NCI-H446 (cell line): ENCODE measurements at places on chromosomes 6 and 20.

DNA sequence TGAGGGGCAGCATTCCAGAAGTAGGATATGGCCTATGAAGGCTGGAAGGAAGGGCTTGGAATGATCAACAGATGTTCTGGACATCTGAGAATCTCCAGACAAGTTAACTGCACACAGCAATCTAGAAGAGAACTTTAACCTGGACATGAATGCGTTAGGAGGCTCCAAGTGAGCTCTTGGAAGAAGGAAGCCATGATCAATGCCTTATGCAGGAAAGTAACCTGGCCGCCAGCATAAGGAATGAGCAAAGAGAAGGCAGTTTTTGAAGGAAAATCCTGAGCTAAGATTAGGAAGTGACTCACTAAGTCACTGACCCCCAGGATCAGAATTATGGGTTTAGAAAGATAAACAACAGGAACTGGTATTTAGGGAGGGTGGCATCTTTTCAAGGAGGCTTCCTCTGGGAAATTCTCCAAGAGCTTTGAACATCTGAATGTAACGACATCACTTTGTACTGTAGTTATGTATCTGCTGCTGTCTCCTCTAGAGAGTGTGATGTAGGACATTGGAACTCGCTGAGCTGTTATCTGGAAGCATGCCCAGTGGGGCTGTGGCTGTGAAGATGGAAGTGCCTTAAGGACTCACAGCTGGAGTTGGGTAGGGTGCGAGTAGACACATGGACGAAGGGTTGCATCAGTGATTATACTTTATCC lies 236.8 kb downstream of the PACRG start:
- DNase-seq, result no peak

- DNase-seq, result no peak
Observed at GRCh38 chr6:89999945-90000825, 105.9 kb downstream of the GJA10 start.

GRCh38 chr6:152301021-152301764 lies 336.0 kb downstream of the SYNE1 start:
- no peak for DNase-seq

- DNase-seq, result no peak
Observed at GRCh38 chr6:167236239-167236571, 54.9 kb upstream of the UNC93A start.

DNA sequence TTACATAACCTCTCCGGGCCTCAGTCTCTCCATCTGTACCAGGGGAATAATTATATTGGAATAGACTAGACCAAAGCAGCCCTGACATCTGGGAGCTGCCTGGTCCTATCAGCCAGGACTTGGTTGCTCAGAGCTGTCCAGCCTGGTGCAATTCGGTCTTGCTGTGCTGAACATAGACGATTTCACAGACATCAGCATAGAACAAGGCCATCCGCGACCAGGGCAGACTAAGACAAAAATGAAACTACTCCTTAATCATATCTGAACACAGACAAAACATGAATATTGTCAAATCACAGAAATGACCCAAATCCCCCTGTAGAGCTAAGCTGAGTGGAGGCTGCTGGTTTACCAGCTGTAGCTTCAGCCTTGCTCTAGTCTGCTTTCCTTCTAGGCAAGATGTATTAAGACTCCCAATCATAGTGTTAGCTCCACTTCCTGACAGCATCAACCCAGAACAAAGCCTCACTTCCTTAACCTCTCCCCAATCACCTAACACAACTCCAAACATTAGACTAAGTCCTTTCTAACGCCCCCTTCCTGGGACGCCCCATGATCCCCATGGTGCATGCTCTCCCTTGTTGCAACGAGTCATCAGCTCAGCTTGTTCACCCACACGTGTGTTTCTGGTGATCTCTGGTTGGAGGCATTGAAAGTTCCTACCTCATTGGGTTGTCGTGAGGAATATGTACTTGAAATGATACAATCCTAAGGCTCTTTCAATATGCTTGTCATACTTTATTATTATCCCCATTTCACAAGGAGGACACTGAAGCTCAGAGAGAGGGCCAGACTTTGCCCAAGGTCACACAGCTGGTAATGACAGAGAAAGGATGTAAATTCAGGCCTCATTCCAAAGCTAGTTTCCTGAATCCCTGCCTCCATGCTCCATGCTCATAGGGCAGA lies 3.5 kb upstream of the MAPK13 start:
- DNase-seq, result no peak

- DNase-seq, result no peak
Observed at GRCh38 chr20:62470001-62470400, 5.8 kb downstream of the GATA5 start.

DNA sequence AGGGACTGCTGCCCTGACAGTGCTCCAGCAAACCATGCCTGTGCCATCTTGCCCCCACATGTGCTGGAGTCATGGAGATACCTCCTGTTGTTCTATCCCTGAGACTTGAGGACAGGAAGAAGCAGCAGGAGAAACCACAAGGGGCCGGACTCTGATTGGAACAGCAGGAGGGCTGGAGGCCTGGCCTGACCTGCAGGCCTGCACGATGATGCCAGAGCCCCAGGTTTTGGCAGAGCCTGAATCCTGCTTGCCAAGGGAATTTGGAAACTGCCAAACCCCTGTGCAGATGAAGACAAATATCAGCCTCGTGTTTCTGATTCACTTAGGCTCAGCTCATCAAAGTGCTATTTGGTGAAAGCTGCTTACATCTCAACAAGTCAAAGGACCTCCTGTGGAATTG lies 177.6 kb downstream of the MAFB start:
- DNase-seq, result peak; percentile 94

- no peak for DNase-seq
Observed at GRCh38 chr6:46329568-46329967, 158.8 kb upstream of the ENPP5 start.

DNA sequence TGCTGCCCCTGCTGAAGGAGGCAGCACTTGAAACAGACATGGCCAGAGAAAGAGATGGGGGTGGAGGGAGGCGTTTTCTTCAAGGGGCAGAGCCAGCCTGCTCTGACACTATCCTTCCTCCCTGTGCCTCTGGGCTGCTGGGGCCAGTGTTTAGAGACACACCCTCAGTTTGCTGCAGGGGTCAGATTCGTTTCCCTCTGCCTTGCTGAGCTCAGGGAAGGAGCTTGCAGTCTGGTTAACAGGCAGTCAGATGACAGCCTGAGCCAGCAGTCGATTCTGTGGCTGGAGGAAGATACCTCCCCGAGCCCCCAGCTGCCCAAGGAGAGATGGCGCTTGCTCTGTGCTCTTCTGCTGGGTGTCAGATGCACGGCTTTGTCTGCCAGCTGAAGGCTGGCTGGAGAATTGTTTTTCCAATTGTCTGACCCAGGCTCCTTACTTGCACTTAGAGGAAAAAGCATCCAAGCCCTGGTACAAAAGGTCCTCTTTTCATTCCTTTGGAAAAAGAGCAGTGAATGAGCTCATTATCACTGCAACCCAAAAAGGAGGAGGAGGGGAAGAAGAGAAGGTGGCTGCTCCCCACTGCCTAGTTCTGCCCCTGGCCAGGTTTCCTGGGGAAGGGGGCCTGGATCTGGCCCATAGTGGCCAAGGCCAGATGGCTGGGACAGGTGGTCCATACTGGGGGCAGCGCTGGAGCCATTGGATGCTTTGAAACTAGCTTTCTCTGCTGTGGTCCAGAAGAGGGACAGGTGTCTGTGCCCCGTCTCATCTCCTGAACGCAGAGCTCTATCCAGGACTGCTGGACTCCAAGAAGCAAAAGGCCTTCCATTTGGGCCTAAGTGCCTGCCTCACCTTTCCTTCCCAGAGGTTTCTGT lies 88.2 kb downstream of the TCP11 start:
- DNase-seq, result peak; percentile 42

DNA sequence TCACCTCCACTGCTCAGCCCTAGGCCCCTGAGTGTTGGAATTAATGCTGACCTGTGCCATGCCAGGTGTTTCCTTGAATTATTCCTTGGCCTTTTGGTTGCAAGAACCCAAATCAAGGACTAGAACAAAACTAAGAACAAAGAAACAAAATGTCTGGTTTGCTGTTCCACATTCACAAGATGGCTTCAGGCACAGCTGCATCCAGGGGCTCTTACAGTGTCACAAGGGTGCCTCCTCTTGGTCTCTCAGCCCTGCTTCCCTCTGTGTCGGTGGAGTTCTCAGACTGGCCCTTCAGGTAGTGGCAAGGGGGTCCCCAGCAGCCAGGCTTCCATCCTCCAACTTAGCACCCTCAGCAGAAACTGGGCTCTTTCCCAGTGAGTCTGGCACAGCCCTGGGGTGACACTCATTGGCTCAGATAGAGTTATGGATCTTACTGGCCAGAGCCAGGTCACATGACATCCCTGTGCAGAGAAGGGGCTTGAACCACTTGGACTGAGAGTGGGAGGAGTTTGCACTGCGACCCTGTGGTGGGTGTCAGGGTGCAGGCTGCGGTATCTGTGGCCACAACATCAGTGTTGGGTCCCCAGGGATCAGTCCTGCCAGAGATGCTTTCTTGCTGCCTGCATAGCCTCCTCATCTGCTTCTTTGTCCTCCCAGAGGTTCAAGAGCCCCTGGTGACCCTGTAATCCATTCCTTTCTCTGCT lies 427.7 kb upstream of the SULF2 start:
- no peak for DNase-seq

DNA sequence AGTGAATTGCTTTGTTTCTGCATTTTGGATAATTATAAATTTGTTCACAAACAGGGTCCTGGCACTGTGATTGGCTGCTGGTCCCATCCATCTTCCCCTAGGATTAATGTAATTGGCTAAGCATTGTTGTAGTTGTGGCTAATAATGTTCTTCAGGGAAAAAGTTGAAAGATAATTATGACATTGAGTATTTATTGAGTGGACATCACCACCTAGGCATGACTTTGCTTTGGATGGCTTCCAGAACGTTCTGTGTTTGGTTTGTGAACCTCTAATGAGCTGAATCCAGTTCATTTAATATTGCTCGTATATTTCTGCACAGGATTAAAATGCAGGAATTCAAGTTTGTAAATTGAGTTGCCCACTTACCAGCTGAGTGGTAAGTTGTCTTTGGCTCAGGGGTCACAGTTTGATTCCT lies 55.1 kb downstream of the ARID1B start:
- peak; percentile 54 for DNase-seq

DNA sequence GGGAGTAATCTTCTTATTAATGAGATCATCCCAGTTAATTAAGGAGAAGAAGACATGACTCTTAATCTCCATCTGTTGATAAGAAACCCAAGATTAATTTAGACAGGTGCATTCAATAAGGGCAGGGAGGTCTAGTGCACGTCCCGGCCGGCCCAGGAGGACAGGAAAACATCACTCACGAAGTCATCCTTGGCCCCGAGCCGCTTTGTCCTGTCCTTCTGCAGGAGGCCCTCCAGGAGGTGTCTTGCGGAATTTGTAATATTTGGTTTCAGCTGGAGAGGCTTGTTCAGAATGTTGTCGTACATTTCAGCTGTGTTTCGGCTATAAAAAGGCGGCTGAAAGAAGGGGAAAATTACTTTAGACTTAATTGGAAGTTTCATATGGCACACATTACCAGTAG lies 118.4 kb upstream of the SLC2A12 start:
- no peak for DNase-seq

DNA sequence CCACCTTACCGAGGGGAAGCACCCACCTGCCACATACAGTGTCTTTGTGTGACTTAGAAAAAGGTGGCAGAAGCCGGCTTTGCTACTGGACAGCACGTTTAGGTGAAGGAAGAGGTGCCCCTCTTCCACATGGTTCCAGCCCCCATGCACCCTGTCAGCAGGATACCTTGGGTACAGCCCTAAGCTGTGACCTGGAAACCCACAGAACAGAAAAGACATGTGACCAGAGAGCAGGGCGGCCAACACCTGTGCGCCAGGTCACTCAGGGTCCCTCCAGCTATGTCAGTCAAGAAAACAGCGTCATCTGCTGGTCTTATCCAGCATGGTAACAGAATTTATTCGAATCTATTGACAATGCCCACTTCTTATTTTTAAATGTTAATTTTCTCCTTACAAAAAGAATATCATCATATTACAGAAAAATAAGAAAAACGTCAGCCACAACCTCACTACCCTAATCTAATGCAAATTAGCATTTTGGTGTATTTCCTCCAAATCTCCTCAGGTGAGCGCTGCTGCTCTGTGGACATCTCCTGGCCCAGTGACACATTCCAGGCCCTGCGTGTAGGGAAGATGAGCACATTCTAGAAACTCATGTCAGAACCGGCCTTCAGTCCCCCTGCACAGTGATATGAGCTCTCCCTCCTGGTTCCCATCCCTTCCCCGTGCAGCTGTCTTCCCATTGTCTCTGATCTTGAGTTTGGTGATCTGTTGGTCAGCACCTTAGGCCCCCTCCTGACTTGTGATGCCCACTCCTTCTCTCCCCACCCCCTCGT lies 37.2 kb downstream of the GTF2H5 start:
- no peak for DNase-seq

- no peak for DNase-seq
Observed at GRCh38 chr20:4295226-4295625, 279.9 kb upstream of the RNF24 start.

DNA sequence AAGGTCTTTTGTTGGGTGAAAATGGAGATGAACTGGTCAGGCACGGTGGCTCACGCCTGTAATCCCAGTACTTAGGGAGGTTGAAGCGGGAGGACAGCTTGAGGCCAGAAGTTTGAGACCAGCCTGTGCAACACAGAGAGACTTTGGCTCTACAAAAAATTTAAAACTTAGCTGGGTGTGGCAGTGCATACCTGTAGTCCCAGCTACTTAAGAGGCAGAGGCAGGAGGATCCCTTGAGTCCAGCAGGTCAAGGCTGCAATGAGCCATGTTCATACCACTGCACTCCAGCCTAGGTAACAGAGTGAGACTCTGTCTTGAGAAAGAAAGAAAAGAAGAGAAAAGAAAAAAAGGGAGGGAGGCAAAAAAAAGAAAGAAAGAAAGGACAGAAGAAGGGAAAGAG lies 90.9 kb upstream of the NFATC2 start:
- no peak for DNase-seq

GRCh38 chr20:33852626-33853506 lies 41.7 kb downstream of the CHMP4B start:
- DNase-seq, result no peak

DNA sequence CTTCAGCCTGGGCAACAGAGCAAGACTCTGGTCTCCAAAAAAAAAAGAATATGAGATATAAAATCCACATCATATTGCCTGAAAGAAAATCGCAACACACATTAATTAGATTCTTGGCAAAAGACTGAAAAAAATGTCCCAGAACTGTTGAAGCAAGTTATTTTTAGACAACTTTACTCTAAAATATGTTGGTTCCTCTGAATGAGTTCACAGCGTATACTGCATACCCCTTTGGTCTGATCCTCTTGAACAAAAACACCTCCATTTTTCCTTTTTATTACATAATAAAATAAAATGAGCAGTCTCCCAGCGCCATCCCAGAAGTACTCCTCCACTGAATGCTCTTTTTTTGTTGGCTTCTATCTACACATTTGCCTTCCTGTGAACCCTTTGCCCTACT lies 126.0 kb upstream of the TMEM170B start:
- DNase-seq, result no peak

- DNase-seq, result no peak
Observed at GRCh38 chr20:45948261-45948733, 13.8 kb downstream of the PCIF1 start.

GRCh38 chr6:134510142-134510541 lies 192.2 kb upstream of the SGK1 start:
- DNase-seq, result no peak
